Left ventricle myocardium inferior (tissue), 1 donor: ENCODE measurements at places on chromosomes 7 and 10.

DNA sequence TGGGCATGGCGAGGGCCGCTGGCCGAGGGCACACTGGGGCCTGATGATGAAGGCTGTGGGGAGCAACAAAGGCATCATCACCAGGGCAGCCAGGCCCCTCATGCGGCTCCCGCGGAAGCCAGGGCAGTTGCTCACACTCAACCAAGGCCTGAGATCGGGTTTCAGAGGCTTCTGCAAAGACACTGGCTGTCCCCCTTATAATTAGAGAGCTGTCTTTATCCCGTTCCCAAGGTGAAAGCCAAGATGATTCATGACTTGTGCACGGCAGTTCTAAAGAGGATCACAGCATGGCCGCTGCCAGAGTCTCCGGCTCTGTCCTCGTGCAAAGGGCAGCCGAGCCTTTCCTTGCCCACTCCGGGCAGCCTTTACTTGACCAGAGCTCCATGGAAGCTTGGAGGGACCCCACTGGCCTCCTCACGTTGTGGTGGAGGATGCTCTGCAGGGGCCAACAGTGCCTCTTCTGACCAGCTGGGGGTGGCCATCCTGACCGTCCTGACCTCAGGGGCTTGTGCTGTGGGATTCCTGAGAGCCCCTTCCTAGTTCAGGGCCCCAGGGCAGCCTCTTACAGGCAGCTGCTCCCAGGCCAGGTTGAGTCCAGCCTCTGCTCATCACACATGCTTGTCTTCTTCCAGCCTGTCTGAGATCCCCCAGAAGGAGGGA is 82.3 kb downstream of the PRKAG2 start:
- DNase-seq, result peak; percentile 11

DNA sequence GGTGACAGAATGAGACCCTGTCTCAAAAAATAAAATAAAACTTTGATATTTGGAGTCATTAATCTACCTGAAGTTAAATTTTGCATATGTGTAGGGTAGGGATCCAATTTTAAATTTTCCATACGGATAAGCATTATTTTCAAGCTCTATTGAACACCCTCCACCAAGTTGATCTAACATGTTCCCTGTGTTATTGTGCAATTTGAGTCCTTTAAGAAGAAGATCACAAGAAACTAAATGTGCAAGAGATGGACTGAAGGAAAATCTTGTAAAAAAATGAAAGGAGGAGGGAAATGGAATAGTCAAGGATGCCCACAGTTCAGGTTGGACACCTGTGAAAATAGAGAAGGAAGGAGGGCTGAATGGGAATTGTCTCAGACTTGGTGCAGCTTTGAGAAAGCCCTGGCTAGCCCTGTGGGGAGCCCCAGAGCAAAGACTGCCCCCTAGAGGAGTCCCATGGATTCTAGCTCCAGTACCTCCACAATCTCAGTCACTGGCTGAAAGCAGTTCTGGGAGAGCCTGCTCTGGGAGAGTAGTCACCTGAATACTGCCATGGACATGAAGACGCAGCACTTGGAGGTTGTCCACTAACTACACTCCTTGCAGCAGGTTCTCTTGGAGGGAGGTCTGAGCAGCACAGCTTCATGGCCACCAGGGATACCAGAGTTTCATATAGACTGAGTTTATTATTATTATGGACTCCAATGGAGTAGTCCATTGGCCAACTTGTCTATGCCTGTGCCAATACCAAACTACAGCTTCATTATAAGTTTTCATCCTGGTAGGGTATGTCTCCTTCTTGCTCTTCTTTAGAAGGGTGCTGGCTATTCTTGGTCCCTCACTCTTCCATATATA is 5.7 kb upstream of the TIAL1 start:
- no peak for DNase-seq

DNA sequence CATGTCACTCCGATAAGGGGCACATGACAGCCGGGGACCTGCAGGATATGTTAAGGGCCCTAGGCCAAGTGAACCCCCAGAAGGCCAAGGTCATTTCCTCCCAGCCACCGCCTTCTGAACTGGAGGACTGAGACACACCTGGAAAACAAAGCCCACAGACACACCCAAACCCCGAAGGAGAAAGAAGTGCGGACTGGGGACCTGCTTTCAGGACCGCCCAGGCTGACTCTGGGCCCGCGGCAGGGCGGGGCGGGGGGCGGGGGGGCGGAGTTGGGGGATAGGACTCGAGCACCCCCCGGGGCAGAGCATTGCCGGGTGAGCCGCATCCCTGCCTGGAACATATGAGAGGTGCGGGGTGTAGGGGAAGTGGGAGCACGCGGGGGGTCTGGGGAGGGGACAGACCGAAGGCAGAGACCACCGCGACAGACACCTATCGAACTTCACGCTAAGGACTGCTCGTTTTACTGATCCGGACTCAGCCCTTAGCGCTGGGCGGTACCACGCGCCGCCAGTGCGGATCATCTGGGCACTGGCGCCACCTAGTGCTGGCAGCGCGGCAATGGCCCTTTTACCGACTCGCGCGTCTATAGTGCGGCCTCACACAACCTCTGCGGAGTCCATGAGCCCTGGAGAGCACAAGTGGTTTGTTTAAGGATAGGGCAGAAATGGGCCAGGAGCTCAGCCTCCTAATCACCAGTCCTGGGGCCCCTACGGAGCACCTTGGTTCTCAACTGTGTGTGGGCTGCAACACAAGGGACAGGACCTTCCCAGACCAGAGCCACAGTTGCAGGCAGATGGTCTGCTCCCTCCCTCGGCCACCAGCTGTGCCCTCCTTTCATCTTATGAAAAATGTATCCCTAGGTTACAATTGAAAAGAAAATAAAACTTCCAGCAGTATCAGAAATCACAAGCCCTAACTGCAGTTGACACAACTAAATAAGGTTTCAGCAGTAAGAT is 157.6 kb downstream of the HERPUD2 start:
- peak; percentile 81 for DNase-seq

DNA sequence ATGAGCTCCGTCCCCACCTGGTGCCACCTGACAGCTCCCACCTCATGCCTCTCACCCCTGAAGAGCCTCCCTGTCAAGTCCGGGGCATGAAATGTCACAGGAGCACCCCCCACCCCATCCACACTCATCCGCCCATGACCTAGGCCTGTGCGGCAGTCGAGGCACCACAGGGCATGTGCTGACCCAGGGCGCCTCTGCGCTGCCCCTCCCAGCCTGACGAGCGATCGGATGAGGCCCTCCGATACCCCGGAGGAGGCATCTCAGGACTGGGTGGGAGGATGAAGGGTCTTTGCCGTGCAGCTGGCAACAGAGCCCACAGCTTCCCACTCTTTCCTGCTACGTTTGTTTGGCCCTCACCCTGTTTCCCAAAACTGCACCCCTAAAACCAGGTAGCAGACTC is 184.4 kb upstream of the TCERG1L start:
- DNase-seq, result no peak

DNA sequence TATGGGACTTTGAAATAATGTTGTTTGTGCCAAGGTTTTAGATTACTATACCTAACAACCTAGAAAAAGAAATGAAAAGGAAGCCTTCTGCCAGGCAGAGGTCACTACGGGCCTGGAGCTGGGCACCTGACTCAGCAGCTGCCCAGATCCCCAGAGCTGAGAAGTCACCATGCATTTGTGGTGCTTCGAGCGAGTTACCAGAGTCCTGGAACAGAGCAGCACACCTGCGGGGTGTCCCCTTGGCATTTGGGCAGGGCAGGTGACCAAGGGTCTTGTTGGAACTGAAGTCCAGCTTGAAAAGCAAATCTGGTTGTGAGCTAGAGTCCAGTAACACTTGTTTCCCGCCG is 25.5 kb downstream of the EGFR start:
- DNase-seq, result no peak

DNA sequence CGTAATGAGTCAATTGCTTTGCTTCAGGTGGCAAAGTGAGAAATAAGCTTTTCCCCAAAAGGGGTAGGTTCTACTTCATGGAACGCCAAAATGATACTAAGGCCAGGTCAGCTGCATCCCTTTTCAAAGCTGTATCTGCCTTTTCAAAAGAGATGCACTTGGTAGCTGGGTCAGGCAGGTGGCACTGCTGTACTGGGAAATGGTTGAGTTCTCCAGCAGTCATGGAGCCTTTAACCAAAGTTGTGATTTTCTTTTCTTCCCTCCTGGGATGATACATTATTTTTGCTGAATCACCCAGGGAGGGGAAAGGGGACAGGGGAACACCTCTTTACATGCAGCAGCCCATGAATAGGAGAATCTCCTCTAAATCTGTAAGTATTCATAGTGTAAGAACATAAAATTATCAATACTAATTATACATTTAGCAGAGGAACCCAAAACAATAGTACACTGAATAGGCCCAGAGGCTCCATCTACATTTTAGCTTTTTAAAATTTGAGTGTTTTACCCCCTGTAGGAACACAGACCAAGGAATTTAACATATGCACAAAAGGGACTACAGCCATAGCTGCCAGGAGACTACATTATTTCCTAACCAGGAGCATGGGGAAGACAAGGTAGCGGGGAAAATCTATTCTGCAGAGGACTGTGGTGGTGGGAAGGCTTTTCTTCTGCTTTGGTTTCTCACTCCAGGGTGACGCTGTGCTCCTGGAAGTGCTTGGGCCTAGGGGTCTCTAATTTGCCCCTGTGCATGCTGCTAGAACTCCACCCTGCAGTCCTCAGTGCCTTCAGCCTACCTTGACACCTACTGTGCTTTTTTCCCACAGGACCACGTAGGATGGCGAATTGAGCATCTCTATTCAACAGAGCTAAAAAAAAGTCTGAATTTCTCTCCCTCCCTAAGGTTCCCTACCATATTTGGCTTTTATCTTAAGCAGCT is 6.4 kb upstream of the GPR22 start:
- DNase-seq, result peak; percentile 40

DNA sequence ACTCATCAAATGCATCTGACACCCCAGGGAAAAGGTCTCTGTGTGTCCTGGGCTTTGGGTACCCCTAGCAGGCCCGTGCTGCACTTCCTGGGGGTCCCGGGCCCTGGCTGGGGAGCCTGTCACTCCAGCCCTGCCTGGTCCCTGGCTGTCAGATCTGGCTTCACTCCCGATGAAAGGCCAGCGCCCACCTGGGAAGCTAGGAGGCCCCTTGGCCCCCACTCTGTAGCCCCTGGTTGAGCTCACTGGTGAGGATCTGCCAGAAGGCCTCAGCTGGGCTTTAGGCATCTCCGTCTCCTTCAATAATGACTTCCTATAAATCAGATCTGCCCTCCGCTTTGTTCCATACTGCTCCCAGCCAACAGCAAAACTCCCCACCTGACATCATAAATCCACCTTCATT is 64.0 kb downstream of the GOLGA7B start:
- no peak for DNase-seq

DNA sequence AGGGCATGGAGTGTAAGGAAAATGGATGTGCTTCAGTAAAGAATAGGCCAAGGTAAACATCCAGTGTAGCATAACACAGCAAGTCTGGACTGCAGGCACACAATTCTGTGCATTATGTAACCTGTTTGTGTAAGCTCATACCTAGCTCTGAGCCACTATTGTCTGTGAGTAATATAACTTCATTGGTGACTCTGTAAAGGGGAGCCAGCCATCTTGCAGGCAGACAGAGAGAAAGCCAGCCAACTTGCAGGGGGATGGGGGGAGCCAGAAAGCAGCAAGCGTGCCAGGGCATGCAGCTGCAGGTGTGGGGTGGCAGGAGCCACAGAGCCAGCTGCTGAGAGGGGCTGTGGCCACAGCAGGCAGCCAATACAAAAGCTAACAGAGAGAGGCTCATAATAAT is 449.2 kb downstream of the IPMK start:
- no peak for DNase-seq

DNA sequence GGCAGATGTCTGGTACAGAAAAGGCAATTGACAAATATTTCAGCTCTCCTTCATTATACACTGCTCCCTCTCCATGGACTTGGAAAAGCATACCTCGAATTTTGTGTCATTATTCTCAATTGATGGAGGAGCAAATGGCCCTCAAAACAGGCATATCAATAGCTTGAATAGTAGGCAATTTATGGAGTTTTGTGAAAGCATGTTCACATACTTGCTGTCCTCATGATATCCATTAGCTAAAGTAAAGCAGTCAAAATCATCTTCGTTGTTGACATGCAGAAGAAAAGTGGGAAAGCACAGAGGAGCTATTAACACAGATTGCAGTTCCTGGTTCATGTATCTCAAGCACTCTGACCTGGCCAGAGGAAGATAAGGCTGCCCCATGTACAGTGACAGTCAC is 472.8 kb downstream of the CCSER2 start:
- no peak for DNase-seq

DNA sequence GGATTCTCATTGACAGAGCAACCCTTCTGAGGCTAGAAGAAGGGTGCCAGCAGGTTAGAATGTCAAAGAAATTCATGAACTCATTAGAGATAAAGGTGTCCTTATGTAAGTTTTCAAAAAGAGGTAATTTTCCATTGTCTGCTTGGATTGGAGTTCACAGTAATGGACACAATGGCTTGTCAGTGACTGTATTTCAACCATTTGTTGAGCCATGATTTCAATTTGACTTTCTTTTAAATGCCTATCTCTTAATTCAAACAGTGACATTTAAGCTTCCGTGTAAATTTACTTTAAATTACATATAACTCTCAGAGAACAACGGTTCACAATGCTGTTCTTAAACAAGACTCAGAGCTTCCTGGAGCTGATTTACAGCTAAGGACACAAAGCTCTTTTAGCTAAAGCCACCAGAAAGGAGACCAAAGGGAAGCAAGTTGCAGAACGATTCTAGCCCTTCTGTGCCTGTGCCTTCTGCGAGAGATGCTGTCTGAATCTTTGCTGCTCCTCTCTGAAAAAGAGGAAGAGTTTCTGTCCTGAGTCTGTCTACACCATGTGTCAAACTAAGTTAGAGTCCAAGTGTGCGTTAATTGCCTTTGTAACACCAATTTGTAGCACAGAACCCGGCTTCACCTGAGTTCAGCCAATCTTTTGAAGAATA is 42.2 kb upstream of the PFKP start:
- no peak for DNase-seq

- no peak for DNase-seq
These were observed 744.8 kb downstream of the REEP3 start for GRCh38 chr10:64265961-64266360.

DNA sequence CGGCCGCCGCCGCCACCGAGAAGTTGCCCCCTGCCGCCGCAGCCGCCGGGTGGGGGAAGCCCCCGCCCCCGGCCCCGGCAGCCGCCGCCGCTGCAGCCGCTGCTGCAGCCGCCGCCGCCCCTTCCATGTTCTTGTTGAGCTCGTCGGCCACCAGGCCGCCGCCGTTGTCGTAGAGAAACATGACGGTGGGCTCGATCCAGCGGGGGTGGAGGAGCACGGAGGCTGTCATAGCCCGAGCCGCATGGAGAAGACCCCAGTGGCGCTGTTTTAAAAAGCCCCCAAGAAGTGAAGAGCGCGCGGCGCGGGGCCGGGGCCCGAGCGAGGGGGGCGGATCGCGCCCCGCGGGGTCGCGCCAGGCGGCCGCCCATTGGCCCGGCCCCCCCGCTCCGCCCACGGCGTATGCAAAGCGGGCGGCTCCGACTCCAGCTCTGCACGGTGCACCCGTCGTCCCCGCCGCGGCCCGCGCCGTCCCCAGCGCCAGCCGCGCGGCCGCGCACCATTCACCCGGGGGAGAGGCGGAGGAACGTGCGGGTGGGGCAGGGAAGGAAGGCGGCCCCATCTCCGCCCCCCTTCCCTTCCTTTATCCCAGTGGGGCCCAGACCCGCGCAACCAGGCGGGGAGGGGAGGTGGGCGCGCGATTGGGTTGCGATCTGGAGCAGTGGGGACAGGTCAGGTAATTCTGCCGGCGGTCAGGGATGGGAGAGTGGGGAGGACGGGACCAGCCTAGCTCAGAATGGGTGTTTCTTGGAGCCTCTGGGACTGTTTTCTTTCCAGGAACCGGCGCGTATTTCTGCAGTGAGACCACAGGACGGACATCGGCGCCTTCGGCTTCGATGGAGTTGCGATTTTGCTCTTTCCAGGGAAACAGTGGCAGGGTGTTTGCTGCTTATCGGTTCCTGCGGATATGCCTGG is at the start of gene HOXA13:
TSS of gene HOXA13 (minus strand) at position 243 of the 912 bp plus-strand sequence. CDS start at position 229, 14 bp downstream.
- DNase-seq, result no peak
